ENCODE measurements at places on chromosomes 5 and 9.

DNA sequence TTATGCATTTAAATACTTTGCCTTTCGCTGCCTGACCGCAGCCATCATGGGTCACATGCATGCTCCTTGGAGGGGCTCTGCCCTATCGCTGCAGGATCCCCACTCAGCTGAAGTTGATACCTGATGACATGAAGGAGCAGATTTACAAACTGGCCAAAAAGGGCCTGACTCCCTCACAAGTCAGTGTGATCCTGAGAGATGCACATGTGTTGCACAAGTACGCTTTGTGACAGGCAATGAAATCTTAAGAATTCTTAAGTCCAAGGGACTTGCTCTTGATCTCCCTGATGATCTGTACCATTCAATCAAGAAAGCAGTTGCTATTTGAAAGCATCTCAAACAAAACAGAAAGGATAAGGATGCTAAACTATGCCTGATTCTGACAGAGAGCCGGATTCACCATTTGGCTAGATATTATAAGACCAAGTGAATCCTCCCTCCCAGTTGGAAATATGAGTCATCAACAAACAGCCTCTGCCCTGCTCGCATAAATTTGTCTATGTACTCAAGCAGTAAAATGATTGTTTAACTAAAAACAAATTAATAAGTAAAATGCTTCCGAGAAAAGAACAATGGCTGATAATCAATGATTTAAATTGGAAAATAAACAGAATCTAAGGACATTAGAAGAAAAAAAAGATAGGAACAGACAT lies 41.6 kb upstream of the PPP2CA start:
- no peak for DNase-seq

DNA sequence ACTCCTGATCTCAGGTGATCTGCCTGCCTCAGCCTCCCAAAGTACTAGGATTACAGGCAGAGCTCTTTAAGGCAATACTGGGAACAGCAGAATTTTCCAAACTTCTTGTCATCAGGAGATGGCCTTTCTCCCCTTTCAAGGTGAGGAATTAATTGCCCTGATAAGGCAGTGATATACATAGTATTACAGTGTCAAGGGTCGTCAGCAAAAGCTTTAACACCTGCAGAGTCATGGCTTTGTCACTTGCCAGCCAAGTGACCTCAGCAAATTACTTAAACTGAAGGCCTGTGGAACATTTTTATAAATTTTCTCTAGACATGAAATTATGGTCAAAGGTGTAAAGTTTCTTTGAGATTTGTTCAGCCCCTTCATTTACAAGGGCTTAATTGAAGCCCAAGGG lies 59.5 kb downstream of the FBXO38 start:
- no peak for DNase-seq

- DNase-seq = no peak
These were observed 7.1 kb downstream of the GLIS3 start for GRCh38 chr9:4292781-4293180.

- DNase-seq = no peak
These were observed 93.7 kb upstream of the PHYKPL start for GRCh38 chr5:178326374-178326715.

DNA sequence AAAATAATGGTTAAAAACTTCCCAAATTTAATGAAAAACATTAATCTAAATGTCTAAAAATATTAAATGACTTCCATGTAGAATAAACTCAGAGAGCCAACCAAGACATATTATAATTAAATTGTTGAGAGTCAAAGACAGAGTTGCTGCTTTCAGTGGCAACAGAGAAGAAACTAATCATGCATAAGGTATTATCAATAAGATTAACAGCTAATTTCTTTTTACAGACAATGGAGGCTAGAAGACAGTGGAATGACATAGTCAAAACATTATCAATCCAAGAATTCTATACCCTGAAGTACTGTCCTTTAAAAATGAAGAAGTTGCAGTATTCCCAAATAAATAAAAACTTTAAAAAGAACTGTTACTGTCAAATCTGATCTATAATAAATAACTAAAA lies 268.7 kb downstream of the IRX2 start:
- DNase-seq = no peak

GRCh38 chr9:87642330-87643106 lies 83.4 kb upstream of the CTSL start:
- no peak for DNase-seq

GRCh38 chr9:96524764-96525163 lies 74.8 kb downstream of the HABP4 start:
- DNase-seq = no peak

DNA sequence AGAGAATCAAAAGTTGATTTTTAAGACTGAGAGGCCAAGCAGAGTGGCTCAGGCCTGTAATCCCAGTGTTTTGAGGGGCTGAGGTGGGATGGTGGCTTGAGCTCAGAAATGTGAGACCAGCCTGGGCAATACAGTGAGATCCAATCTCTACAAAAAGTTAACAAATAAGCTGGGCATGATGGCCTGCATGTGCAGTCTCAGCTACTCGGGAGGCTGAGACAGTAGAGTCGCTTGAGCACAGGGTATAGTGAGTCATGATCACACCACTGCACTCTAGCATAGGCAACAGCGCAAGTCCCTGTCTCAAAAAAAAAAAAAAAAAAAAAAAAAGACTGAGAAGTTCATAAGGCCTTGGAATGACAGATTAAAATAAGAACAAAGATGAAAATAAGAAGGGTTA lies 177.2 kb downstream of the TMEM232 start:
- no peak for DNase-seq

GRCh38 chr9:114278881-114279570 lies 43.9 kb upstream of the ORM1 start:
- no peak for DNase-seq

DNA sequence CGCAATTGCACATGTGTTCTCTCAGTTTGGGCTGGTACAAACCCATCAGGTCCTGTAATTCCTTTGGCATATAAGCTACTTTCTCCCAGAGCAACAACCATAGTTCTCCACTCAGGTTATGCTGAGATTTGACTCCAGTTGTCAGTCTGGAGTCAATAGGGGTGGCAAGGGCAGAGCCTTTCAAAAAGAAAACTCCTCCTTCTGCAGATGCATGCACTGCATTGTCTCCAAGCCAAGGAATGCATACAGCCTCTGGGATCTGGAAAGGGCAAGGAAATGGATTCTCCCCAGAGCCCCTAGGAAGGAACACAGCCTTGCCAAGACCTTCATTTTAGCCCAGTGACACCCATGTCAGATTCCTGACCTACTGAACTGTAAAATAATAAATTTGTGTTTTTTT lies 31.0 kb upstream of the GZMA start:
- no peak for DNase-seq

DNA sequence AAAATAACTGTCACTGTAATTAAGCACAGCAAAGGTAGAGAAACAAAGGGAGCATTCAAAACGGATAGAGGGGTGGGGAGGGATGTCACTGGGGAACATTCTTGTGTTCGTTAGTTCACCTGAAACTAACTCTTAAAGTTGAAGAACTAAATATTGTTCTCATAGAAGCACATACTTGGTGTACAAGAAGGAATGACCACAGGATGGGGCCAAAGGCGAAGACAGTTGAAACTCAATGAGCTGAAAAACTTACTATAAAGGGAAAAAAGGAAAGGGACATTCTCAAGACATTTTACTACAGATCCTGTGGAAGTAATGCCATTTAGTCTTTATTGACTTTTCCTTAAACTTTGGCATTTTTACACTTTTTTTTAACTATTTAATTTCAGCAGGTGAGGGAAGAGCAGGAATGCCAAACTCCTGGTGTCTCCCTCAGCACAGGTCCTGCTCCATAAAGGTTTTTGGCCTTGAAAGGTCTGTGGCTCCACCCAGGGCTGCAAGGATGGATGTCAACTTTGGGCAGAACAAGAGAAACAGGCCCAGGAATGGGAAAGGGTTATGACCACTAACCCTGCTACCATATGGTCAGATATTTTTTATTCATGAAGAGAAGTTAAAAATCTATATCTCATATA lies 197.6 kb upstream of the RASA1 start:
- DNase-seq = no peak

- no peak for DNase-seq
These were observed 6.2 kb downstream of the ZFYVE16 start for GRCh38 chr5:80414113-80414512.

DNA sequence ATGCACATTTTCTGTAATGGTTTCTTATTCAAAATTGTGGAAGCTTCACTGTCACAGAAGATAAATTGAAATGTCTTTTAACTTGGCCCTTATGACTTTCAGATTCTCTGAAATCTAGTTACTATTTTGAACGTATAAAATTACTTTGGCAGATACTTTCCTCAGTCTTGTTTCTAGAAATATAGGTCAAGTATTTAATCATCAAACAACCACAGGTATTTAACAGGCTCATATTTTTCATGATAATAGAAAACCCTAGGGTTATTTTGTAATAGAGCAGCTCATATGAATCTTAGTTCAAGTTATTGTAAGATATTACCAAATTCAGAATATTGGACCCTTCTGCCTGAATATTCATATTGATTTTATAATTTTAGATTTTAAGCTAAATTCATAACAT lies 236.0 kb upstream of the CDH18 start:
- no peak for DNase-seq

GRCh38 chr5:62575489-62575888 lies 3.1 kb upstream of the LRRC70 start:
- DNase-seq = no peak

DNA sequence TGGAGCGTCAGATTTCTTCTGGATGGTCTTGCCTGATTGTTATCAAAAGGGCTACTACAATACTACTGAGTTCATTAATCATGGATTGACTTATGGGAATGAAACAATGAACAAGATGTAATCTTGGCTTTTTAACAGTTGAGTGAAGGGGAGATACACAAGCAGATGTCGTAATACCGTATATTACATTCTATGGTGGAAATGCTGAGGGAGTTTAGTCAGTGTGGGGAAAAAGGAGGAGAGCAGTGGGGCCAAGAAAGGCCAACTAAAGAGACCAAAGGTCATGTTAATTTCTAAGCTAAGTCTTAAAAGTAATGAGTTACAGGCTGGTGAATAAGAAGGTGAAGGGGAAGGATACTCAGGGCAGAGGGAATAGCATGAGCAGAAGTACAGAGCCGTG lies 29.0 kb upstream of the PSAT1 start:
- no peak for DNase-seq

GRCh38 chr9:99405359-99405758 lies 183.3 kb downstream of the SEC61B start:
- DNase-seq = no peak

GRCh38 chr5:60436518-60436917 lies 263.4 kb downstream of the DEPDC1B start:
- DNase-seq = no peak

DNA sequence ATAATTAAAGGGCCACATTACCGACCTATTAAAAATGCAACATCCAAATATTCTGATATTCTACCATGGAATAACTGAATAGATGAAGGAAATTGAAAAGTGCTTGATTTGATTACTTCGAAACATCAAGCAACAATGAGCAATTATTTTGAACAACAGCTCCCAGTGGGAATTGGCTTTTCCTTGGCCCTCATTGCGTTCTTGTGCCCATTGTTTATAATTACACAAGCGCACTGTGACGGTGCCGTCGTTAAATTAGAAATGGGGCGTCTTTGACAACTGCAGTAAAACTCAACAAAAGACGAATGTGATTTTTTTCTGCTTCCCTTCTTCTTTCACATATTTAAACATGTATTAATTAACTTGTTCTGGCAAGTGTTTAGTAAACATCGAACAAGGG lies 61.6 kb downstream of the CDH6 start:
- DNase-seq = no peak

GRCh38 chr5:142357469-142358090 lies 32.8 kb upstream of the SPRY4 start:
- DNase-seq = no peak

- DNase-seq = peak; percentile 43
These were observed 7.0 kb downstream of the NOTCH1 start for GRCh38 chr9:136538599-136539426.

GRCh38 chr9:88808019-88808656 lies 183.1 kb upstream of the S1PR3 start:
- DNase-seq = no peak

GRCh38 chr5:94423411-94423810 lies 195.0 kb downstream of the KIAA0825 start:
- no peak for DNase-seq

- no peak for DNase-seq
These were observed 21.0 kb downstream of the RUSC2 start for GRCh38 chr9:35510754-35511428.

DNA sequence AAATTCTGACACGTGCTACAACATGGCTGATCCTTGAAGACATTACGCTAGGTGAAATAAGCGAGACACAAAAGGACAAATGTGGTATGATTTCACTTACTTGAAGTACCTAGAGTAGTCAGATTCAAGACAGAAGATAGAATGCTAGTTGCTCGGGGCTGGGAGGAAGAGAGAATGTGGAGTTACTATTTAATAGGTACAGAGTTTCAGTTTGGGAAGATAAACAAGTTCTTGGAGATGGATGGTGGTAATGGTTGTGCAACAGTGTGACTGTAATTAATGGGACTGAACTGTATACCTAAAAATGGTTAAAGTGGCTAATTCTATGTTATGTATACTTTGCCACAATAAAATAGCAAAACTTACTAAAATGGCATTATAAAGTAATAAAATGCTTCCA lies 34.4 kb downstream of the PAM start:
- DNase-seq = no peak

GRCh38 chr9:125325826-125326225 lies 64.2 kb downstream of the GAPVD1 start:
- DNase-seq = no peak

GRCh38 chr5:103364074-103364473 lies 105.5 kb downstream of the MACIR start:
- DNase-seq = no peak

Measured in stimulated activated CD4-positive, alpha-beta T cell treated with anti-CD3 and anti-CD28 coated beads, Interleukin-1b, Interleukin-23, amount 100 ng/mL, for 1 hour (primary cell).